Bronchial epithelial cell (primary cell): ENCODE measurements at places on chromosomes 6 and 20.

- no peak for DNase-seq
These were observed 16.1 kb downstream of the SDCBP2 start for GRCh38 chr20:1312904-1313235.

GRCh38 chr20:53299831-53300230, 293.8 kb downstream of the ZNF217 start:
- DNase-seq = no peak

DNA sequence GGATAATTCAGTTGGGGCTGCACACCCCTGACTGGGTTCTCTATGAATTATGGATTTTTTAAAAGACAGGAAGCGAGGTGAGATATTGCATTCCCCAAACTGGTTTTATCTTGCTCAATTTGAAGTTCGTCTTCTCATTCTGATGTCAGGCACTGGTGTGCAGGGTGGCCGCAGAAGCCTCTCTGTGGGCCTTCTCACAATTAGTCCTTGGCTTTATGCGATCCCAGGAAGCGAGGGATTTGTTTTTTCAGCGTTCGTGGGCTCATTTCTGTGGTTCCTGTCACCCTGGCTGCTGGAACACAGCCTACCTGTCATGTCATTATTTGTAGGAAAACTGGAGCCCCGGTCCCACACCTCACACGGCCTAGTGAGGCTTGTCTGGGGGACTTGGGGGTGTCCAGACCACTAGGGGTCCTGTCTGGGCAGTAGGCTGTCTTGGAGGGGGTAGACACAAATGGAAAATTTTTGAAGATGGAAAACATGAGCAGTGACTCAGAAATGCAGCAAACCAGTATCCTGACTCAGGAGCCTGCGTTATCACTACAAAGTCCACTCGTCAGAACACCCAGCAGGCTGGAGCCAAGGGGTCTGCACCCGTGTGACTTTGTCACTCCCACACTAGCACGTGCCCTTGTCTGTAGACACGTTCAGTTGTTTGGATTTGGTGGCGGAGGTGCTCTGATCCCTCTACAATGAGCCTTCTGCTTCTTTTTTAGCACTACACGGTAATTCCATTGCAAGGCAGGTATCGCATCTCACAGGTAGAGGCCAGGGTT, 42.2 kb downstream of the GNAS-AS1 start:
- no peak for DNase-seq

DNA sequence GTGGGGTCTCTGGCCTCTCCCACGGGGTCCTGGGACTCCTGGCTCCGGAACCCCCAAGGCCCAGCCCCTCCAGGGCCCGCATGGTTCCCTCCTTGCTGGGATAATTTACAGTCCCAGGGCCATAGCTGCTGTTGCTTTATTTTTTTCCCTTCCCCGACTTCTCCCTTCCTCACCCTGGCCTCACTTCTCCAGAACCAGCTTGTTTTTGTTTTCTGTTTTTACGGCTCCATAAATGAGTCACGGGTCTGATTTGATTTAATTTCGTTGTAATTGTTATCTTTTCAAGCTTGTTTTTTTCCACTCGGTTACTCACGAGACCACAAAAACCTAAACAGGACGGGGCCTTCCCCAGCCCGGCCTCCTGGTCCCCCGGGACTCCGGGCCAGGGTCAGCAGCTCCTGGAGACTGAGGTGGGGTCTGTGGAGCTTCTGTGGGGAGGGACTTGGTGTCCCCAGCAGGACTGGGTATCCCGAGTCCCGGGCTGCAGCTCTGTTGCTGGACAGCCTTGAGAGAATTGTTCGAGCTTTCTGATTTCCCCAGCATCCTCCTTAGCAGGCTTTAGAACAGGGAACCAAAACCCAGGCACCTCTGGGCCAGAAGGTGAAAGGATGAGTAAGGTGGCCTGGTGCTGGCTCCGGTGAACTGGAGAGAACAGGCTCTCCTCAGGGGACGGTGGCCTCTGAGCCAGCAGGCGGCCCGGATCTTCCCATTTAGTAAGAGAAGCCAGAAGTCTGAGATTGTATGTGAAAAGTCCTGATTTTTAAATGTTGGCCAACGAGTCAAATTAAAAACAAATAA, 94.9 kb downstream of the CEBPB start:
- DNase-seq = no peak

GRCh38 chr6:97077380-97077779, 152.9 kb downstream of the KLHL32 start:
- no peak for DNase-seq

GRCh38 chr6:527989-528673, 128.8 kb downstream of the HUS1B start:
- no peak for DNase-seq

- DNase-seq = no peak
These were observed 1.2 kb downstream of the ENTPD6 start for GRCh38 chr20:25196786-25197120.

DNA sequence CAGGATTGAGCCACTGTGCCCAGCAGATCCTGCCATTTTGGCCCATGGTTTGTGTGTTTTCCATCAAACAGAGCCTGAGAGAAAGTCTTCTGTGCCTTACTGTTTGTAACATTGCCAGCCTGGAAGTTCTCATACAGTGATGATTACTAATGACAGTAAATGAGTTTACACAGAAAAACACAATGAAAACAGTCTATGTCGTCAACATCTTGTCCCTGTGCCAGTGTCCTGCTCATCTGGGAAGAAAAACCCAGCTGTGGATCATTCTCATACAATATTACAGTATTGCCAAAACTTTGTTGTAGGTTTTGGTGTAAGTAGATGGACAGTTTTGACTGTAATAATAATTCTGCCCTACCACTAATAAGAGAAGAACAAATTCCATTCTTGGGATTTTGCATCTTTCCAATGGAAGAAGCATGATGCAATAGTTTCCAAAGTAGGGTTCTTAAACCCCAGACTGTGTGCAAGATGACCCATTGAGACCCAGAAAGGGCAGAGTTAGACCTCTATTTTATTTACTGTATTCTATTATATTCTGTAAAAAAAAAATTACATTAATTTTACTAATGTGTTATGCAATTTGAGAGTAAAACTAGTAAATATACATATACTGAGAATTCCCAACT, 135.0 kb upstream of the JARID2 start:
- DNase-seq = no peak

- no peak for DNase-seq
These were observed 9.1 kb downstream of the YTHDF1 start for GRCh38 chr20:63206878-63207277.

DNA sequence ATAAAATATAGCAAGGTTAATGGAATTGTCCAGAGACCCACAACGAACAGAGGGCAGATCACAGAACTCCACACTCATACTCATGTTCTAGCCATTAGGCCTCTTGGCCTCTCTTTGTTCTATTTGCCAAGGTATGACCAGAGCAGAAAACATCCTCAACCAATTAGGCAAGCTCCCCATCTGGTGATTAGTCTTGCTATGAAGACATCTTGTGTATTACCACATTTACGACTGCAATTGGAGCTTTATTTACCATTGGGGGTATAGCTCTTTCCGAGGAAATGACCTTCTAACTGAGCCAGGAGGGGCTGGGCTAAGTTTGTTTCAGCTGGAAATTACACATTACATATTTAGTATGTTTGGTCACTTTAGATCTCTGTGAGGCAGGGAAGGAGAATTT, 593.9 kb downstream of the CD109 start:
- DNase-seq = no peak
